ENCODE measurements at places on chromosomes 2 and 18. TPM values are rescaled to one million over a fixed set of nuclear protein-coding genes. Genes with fewer than 3 reads are reported as not detected.

TLX2 gene
- total RNA-seq, result not detected

FAM237A gene
- not detected for total RNA-seq

CFLAR gene
- 52.6 TPM for total RNA-seq

LNPK gene
- 18.2 TPM for total RNA-seq

CFAP65 gene
- not detected for total RNA-seq

KCNJ13 gene
- not detected for total RNA-seq

ANKRD62 gene
- total RNA-seq, result not detected

TRIM43 gene
- not detected for total RNA-seq

ACVR1C gene
- total RNA-seq, result 0.06 TPM

CD28 gene
- total RNA-seq, result not detected

AOX1 gene
- total RNA-seq, result 104 TPM

IL1RN gene
- total RNA-seq, result not detected

CHN1 gene
- total RNA-seq, result 12.5 TPM

PSTPIP2 gene
- 2.4 TPM for total RNA-seq

UPP2 gene
- total RNA-seq, result not detected

CNTNAP5 gene
- total RNA-seq, result not detected

MARCHF4 gene
- not detected for total RNA-seq

GMCL1 gene
- 8.0 TPM for total RNA-seq

PRLH gene
- total RNA-seq, result not detected

NYAP2 gene
- not detected for total RNA-seq

PRSS56 gene
- not detected for total RNA-seq

SLC14A1 gene
- total RNA-seq, result 4.1 TPM

IL36RN gene
- total RNA-seq, result not detected

UGT1A8 gene
- total RNA-seq, result not detected

PLEKHH2 gene
- 1.8 TPM for total RNA-seq

FBXO48 gene
- 0.31 TPM for total RNA-seq

SP5 gene
- total RNA-seq, result not detected

CROCC2 gene
- 0.12 TPM for total RNA-seq

NGEF gene
- total RNA-seq, result not detected

FEV gene
- total RNA-seq, result not detected

ZNF804A gene
- total RNA-seq, result not detected

ATP6V1B1 gene
- total RNA-seq, result 0.12 TPM

EIF2AK2 gene
- 22.3 TPM for total RNA-seq

CCDC141 gene
- not detected for total RNA-seq

GALNT14 gene
- total RNA-seq, result not detected

CCDC85A gene
- 0.06 TPM for total RNA-seq

GREB1L gene
- 0.12 TPM for total RNA-seq

ARHGEF33 gene
- total RNA-seq, result 0.12 TPM

LYPD1 gene
- not detected for total RNA-seq

ANO7 gene
- total RNA-seq, result 1.00 TPM

STARD6 gene
- total RNA-seq, result not detected

CDKL4 gene
- 0.50 TPM for total RNA-seq

SLC40A1 gene
- 19.7 TPM for total RNA-seq

C2orf80 gene
- total RNA-seq, result not detected

RPIA gene
- total RNA-seq, result 7.4 TPM

TDRD15 gene
- total RNA-seq, result not detected

CDH7 gene
- not detected for total RNA-seq

CLEC4F gene
- total RNA-seq, result not detected

Measured in cardiac ventricle fibroblast (primary cell).